ENCODE measurements at places on chromosomes 5 and 9.

- DNase-seq = no peak
Observed at GRCh38 chr5:179385914-179386313, 40.7 kb upstream of the ADAMTS2 start.

DNA sequence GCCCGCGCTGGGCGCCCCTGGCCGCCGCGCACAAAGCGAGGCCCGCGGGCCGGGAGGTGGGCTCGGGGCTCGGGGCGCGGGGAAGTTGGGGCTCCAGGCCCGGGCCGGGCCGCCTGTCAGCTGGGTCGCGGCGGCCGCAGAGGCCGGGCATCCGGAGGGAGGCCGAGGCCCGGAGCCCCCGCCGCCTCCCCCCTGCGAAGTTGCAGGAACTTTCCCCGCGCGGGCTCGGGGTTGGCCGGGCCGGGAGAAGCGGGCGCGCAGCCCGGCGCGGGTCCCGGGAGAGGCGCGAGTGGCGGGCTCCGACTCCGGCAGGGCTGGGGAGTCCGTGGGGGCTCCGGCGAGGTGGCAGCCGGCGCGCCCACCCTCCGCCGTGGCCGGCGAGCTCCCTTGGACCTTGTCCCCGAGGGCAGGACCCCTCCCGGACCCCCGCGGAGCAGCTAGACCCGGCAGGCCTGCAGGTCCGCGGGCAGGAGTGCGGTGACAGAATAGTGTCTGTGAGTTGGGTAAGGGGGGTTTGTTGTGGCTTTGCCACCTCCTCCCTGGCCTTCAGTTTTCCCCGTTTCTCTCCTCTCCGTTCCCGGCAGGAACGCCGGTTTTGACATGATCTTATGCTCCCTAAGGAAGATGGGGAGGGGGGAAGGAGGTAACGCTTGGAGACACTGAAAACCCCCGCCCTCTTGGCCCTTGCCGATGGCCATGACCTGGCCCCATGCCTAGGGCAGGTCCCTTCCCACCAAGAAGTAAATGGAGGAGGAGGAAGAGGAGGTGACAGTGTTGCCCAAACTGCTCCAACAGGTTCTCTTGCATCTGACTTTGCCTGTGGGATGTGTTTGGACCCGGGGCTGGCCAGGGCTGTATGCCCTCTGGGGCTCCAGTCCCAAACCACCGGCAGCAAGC lies 942 bp downstream of the PHF2 start:
- peak; percentile 15 for DNase-seq

DNA sequence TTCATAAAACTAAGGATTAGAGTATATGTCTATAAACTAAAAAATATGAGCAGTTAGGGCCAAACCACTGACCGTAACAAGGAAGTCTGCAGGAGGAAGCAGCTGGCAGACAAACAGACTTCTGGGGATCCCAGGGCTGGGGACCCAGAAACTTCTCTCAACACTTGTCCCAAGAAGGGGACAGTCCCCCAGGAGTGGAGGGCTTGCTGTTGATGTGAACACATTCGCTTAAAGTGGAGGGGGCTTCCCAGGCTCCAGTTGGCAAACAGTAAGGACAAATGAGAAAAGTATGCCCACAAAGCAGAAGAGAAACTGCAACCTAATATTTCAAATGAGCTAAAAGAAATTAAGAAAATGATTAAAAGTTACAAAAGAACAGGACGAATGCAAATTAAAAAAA lies 83.7 kb downstream of the PDE8B start:
- peak; percentile 25 for DNase-seq

- no peak for DNase-seq
Observed at GRCh38 chr9:82991671-82992070, 71.3 kb downstream of the RASEF start.

- DNase-seq = no peak
Observed at GRCh38 chr9:108149326-108149725, 659.8 kb upstream of the KLF4 start.

- DNase-seq = peak; percentile 30
Observed at GRCh38 chr5:52787600-52788504, at the start of the genes ITGA1 and PELO. Gene ITGA1, plus strand, starts transcription at chr5:52787916. Its CDS starts 438 bp downstream, at chr5:52788354. Gene PELO, plus strand, starts transcription at chr5:52787916. Its CDS starts 12,479 bp downstream, at chr5:52800395.

DNA sequence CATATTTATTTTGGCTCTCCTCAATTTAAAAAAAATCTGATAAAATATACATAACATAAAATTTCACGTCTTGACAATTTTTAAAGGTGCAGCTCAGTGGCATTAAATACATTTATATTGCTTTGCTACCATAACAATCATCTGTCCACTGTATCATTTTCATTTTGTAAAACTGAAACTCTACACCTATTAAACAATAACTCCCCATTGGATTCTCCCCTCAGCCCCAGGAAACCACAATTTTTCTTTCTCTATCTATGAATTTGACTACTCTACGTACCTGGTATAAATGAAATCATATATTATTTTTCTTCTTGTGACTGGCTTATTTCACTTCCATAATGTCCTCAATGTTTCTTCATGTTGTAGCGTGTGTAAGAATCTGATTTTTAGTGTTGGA lies 563.5 kb downstream of the PRR16 start:
- DNase-seq = no peak

DNA sequence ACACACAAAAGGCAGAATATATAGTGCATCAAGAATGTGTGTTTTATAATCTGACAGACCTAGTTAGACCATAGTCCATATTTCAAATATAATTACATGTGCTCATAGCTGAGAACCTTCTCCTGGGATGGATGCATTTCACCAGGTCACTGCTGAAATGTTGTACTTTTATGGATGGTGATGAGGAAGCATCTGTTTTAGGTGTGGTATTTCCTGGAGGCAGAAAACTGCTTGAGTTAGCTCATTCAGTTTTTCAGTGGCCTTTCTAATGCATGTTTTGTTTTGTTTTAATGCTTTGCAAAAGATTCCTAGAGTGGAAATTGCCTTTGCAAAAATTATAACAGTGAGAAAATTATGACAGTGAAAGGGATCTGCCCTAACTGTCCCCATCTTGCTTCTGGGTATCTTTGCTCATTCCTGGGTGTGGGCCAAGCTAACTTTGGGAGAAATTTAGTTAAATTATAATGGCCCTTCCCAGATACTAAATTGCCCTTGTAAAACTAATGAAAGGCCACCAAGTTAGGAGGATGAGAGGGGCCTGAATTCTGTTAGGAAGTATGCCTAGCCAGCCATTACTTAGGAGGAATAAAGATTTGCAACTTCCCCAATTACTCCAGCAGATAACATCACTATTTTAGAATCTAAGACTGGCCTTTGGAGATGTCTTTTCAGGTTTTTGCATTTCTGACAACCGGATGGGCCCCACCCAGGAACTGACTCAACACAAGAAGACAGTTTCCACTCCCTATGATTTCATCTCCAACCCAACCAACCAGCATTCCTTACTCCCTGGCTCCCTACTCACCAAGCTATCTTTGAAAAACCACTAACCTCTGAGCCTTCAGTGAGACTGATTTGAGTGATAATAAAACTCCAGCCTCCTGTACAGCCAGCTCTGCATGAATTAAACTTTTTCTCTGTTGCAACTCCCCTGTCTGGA lies 7.0 kb upstream of the IL12B start:
- peak; percentile 61 for DNase-seq

DNA sequence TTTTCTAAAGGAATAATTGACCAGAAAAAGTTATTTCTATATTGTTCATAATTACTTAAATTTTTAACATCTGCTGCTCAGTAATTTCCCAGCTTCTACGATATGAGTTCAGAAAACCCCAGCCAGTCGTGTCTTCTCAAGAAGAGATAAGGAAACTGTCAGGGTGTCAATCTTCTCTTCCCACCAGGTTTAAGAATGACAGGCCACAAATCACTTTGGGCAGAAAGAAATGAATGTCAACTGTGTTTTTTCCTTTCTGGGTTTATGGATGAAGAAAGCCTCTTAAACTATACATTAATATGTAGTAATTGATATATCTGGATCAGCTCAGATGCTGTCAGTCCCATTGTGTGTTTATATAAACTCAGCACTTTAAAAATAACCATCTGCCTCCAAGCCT lies 453.2 kb upstream of the NUDT12 start:
- DNase-seq = no peak

DNA sequence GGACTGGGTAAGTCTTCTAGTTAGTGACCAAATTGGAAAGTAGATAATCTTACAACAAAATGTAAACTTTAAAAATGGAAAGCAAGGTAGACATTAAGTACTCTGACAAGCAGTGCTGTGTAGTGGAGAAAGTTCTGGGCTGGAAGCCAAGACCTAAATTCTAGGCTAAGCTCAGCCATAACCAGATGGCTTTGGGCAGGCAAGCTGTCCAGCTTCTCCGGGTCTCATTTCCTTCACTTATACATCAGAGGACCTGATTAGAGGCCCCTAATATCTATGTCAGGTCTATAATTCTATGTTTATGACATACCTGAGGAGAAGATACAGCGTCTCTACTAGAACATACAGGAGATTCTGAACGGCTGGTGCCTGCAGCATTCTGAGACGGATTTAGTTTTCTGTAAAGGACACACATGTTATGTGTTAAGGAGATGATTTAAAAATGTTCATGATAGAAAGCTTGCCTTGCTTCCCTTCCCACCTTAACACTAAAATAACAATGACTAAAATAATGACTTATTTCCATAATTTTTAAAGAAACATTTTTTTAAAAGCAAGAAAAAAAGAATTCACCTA lies 61.2 kb downstream of the ELL2 start:
- DNase-seq = no peak

- DNase-seq = peak; percentile 72
Observed at GRCh38 chr9:119289740-119290433, 79.3 kb downstream of the BRINP1 start.

- no peak for DNase-seq
Observed at GRCh38 chr9:94772144-94772543, 45.6 kb downstream of the AOPEP start.

GRCh38 chr9:129333617-129334104 lies 155.6 kb upstream of the IER5L start:
- no peak for DNase-seq

GRCh38 chr5:145068721-145069120 lies 766.4 kb downstream of the PRELID2 start:
- DNase-seq = no peak

- no peak for DNase-seq
Observed at GRCh38 chr5:61822584-61822983, 483.4 kb upstream of the KIF2A start.

DNA sequence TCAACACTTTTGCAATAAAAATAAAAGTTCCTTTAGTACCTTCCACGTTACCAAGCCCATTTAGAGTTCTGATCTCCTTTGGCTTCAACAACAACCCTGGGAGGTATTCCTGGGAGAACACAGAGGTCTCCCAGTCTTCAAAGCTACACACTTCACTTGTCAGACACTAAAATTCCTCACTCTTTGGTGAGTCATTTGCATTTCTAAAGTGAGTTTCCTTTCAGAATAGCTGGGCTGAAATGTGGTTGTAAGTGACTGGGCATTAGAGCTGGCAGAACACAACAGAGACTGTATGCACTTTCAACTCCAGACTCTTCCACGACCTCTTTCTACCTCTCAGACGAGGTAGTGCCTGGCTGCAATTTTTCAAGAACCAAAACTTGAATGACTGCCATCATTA lies 11.5 kb upstream of the F2RL1 start:
- DNase-seq = no peak

- no peak for DNase-seq
Observed at GRCh38 chr5:133026664-133027153, 360 bp upstream of the ZCCHC10 start.

DNA sequence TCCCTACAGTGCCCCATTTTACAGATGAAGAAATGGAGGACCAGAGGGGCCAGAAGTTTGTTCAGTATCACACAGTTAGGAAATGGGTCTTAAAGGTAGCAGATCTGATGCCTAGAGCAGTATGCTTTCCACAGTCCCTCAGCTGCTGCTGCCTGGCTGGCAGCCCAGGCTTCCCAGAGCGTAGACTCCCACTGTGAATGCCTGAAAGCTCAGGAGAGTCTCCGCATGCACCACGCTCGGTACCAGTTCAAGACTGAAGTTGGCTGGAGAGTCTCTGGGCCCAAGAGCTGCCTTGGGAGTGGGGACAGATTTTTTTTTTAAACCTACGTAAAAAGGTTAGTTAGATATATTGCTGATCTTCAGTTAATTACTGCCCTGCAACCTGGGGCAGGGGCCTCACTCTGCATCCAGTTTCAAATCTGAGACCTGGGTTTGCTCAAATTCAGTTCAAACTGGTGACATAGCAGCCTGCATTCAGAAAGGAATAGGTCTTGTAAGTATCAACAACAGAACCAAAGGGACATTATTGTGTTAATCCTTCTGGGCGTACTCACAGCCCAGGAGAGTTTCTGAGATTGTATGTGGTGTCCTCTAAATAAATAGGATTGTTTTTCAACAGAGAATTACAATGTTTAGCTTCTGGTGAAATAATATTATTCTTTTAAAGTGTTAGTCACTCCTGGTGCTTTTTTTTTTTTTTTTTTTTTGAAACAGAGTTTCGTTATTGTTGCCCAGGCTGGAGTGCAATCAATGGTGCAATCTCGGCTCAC lies 8.3 kb downstream of the NANS start:
- DNase-seq = no peak

- DNase-seq = no peak
Observed at GRCh38 chr9:93612052-93612795, 35.8 kb downstream of the PHF2 start.

GRCh38 chr9:38733503-38733902 lies 13.6 kb upstream of the FAM240B start:
- no peak for DNase-seq

- no peak for DNase-seq
Observed at GRCh38 chr5:74017112-74017511, 391.1 kb downstream of the ARHGEF28 start.

DNA sequence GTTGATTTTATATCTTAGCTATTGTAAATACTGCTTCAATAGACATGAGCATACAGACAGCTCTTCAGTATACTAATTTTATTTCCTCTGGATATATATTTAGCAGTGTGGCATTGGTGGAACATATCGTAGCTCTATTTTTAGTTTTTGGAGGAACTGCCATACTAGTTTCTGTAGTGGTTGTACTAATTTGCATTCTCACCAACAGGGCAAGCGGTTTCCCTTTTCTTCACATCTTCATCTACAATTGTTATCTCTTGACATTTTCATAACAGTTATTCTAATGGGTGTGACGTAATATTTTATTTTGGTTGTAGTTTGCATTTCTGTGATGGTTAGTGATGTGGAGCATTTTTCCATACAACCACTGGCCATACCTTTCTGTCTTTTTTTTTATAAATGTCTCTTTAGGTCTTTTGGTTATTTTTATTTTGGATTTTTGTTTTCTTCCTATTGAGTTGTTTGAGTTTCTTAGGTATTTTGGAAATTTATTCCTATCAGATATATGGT lies 32.5 kb downstream of the TAF11L14 start:
- DNase-seq = no peak

GRCh38 chr5:104955479-104955878 lies 1392.9 kb upstream of the NUDT12 start:
- DNase-seq = no peak

DNA sequence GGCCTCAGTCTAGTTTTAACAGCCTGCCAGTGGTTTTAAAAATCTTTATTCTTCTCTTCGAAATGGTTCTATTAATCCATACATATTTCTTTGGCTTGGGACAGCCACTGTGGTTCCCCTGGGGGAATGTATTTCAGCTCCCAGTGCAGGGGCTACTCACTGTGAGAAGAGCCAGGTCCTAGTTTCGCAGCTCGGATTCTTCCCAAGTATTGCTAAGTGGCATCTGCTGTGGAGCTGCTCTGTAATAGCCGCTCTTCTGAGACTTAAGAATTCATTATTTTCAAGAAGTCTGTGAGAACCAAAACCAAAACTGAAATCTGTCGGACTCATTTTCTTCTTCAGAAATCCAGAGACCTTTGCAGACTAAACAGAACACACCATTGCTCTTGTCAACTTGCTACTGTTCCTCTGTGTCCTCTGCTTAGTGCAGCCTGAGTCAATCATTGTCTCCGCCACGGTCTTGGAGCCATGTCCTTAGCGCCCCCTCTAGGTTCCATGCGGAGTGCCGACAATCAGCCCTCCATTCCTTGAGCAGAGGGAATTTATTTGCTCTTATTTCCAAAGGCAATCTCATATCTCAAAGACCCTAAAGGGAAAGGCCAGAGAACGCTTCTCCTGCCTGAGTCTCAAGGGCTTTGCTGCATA lies 478.2 kb downstream of the SPATA31D1 start:
- DNase-seq = no peak

Measured in inflammatory macrophage (primary cell).